ENCODE measurements at places on chromosomes 2 and 18.
A peak's percentile ranks its signal among the peaks of the same experiment; 100 is the strongest.

- no peak for DNase-seq
Measured at GRCh38 chr2:172087780-172088244, 2.5 kb downstream of the DLX1 start.

- DNase-seq, result no peak
Measured at GRCh38 chr2:144430722-144431391, 89.1 kb downstream of the ZEB2 start.

GRCh38 chr2:133943108-133943507, 310.8 kb upstream of the MGAT5 start:
- DNase-seq, result no peak

DNA sequence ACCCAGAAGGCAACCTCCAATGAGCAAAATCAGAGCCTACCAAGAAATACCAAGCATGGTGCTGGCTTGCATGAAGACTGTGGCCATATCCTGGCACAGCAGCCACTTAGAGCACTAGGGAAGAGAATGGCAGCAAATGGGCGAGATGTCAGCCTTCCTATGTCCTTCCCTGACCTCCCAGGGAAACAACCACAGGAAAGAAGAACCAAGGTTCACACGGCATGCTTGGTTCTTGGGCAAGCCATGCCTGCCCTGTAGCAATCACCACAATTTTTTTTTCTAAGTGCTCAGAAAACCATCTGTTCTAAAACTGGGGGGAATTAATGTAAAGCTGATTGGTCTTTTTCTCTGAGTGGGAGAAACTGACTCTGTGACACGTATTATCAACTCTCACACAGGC, 27.8 kb downstream of the GALNT14 start:
- DNase-seq, result no peak

GRCh38 chr18:36867056-36867455, 38.1 kb downstream of the KIAA1328 start:
- no peak for DNase-seq

DNA sequence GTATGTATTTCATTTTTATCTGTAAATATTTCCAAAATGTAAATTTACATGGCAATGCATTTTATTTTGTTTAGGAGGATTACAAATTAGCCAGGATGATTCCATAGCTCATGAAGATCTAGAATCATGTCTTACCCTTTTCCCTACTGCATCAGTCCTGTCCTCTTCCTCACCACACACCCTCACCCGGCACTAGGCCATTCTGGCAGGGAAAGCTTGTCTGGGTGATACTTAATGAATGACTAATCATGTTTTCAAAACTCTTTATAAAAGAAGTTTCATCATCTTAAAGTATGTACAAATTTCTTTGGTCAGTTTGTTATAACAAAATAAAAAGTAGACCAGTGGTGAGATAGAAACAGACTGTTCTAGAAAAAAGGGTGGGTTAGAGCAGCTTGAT, 283.3 kb upstream of the VWC2L start:
- DNase-seq, result no peak

DNA sequence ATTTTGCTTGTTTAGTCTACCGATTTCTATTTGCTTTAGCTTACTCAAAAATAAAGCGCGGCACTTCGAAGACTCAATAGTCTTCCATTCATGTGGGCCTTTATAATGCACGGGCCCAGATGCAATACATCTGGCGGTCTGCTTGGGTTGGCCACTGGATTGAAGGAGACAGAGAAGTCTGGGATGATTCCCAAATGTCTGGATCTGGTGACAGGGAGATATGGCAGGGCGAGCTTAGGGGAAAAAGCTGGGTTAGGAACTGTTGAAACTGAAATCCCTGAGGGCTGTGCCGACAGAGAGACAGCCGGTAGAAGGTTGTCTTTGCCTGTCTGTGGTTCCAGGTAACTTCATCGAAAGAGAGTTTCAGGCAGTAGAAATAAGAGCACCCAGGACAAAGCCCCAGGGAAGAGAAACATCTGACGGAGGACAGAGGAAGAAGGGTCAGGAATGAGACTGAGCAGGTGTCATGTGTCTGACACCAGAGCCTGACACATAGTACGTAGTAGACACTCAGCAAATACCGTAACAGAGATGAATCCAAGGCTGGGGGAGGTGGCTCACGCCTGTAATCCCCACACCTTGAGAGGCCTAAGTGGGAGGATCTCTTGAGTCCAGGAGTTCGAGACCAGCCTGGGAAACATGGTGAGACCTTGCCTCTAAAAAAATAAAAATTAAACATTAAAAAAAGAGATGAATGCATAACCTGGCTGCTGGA, 13.6 kb downstream of the CLUL1 start:
- no peak for DNase-seq

GRCh38 chr2:175690113-175690837, 311.8 kb downstream of the LNPK start:
- DNase-seq, result no peak

- no peak for DNase-seq
Measured at GRCh38 chr2:191957996-191958860, 111.3 kb upstream of the CAVIN2 start.

DNA sequence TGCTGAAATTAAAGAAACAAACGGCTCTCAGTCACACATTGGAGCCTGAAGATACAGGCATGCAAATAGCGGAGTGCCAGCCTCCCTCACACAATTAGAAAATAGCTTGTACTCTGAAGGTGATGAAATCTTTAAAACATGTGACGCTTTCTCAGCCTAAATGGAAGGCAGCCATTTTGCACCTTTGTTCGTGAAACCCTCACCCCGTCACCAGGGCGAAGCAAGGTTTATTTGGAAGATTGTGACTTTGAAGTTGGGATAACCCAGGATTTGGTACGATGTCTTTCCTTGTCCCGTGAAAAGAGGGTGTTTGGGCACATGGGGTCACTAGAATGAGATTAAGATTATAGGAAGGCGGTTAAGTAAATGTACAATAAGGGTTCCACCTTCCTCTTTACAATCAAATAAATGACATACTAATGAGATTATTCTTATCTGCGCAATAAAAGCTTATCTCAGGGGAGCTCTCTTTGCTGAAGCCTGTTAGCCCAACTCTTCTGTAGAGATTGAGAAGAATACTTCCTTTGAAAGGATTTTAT, 4.2 kb downstream of the SH3BP4 start:
- peak; percentile 22 for DNase-seq

DNA sequence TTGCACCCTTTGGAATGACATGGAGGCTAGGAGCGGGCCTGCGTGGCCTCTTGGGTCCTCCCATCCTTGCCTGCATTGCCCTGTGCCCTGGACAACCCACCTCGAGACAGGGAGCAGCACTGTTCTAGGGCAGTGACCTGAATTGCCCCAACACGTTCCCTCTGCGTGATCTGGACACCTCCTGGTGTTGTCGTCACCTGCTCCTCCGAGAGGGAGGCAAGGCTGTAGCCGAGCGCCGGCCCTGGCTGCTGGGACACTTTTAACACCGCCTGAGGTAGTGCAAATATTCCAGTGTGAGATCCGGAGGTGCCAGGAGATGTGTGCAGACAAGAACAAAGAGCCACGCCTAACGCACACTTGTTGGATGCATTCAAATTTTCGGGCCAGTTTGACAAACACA, 131.5 kb downstream of the SMAD7 start:
- DNase-seq, result no peak

DNA sequence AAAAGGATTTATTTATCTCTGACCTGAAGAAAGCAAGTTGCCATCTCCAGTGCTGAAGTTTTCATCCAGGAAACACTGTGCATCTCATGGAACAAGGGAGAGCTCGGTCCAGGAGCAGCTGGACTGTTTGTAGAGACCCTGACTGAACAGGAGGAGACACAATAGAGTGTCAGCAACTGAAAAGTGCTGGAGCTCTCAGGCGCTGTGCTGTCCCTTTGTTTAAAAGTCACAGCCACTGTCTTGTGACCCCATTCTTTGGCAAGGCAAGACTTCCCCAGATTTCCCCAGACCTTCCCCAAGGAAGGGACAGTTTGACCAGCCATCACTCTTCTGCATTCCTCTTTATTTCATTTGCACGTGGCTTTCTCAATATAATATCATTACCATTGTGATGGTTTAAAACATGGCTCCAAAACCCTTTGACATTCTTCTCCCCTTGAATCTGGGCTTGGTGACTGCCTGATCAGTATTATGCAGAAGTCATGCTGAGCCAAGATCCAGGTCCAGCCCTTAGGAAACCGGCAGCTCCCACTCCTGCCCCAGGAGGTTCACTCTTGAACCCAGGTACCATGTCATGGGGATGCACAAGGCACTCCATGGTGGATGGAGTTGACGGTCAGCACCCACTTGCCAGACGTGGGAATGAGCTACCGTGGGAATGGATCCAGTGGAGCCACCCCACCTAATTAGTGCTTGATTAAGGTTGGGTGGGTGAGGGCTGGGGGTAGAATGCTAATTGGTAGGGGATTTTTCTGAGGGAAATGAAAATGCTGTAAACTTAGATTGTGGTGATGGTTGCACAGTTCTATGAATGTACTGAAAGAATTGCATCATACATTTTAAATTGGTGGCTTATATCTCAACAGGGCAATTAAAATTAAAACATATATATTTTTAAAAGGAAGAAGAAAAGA, 497.9 kb upstream of the RAB6C start:
- no peak for DNase-seq

- DNase-seq, result no peak
Measured at GRCh38 chr2:184498936-184499335, 99.4 kb upstream of the ZNF804A start.

GRCh38 chr2:1143129-1143528, 192.5 kb downstream of the SNTG2 start:
- no peak for DNase-seq

- no peak for DNase-seq
Measured at GRCh38 chr2:45233301-45233700, 224.0 kb upstream of the SIX2 start.

- peak; percentile 74 for DNase-seq
Measured at GRCh38 chr18:51639541-51639940, 442.1 kb upstream of the MEX3C start.

GRCh38 chr2:205056151-205056561, 510.9 kb downstream of the PARD3B start:
- no peak for DNase-seq

DNA sequence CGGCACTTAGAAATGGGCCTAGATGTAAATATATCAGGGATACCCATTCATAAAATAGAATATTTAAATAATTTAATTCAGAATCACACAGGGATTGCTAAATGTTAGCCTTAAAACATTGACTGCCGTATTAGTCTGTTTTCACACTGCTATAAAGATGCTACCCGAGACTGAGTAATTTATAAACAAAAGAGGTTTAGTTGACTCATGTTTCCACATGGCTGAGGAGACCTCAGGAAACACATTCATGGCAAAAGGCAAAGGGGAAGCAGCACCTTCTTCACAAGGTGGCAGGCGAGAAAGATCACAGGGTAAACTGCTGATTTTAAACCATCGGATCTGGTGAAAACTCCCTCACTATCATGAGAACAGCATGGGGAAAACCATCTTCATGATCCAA, 223.6 kb upstream of the GULP1 start:
- no peak for DNase-seq

GRCh38 chr18:79353267-79353666, 42.5 kb upstream of the NFATC1 start:
- DNase-seq, result no peak

GRCh38 chr2:236546561-236547002, 23.0 kb upstream of the ACKR3 start:
- no peak for DNase-seq

DNA sequence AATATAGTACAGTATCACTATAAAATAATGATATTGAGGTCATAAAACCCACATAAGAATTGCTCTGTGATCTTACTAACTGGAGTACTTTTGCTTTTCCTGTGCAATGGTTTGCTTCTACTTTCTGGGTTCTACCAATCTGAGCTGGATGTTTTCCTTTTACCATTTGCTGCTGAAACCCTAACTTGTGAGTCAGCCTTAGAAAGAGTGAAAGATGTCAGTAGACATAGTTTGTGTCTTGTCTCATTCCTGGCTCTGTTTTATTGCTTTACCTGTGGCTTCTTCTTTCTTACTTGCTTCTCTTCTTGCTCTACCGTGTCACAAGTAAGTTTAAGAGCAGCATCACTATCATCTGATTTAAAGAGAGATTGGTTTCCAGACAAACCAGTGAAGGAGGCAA, 61.0 kb downstream of the MBD2 start:
- no peak for DNase-seq

DNA sequence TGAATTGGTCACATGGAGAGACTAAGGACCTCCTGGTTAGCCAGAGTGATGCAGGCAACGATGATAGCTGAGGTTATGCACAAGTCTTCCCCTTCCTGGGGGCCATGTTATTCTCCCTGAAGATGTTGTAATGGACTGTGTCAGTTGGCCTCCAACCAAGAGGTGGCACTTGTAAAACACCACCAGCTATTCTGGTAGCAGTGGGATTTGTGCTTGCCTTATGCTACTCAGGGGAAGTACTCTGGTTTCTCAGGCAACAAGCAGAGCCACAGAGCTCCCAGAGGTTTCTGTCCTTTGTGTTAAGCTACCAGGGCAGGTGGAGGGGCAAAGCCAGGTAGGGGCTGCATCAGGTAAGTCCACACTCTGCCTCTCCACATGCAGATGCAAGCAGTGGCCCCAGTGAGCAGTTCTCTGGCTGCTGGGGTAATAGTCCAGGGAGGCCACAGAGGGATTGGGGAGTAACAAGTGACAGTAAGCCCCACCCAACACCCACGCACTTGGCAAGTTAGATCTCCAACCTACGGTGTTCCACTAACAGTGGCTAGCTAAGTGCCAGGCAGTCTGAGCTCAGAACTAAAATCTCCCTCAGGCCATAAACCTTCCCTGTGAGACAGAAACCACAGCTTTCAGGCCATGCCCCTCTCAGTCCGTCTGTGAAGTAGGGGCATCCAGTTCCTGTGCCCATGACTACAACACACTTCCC, 99.7 kb downstream of the RND3 start:
- DNase-seq, result no peak

- no peak for DNase-seq
Measured at GRCh38 chr2:174686430-174686829, 77.8 kb downstream of the CHRNA1 start.

DNA sequence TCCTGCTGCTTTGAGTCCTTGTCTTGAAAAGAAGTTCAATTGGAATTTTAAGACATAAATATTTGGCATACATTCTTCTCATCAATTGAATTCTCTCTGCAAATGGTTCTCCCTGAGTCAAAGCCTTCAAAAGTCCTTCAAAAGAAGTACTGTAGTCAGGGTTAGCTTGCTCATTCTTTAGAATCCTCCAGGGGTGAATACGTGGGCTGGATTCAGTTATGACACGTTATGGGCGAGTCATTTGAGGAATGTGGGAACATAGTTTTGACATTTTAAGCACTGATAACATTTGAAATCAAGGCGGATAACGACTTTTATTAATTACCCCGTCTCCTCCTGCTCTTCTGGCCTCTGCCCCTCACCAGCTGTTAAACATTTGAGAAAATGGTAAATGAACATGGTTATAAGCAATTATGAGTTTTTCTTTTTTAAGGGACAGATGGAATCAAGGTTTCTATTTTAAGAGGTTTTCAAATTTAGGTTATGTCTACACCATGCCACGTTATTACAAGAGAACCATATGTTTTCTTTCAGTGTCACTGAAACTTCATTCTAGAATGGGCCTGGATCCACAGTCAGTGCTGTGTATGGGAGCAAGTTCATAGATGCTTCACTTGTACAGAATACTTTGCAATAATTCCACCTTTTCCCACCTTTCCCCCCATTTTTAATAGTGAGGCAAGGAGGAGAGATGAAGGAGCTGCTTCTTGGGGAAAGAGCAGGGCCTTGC, 273.1 kb downstream of the TSN start:
- no peak for DNase-seq
